Suppressor macrophage (primary cell): ENCODE measurements at places on chromosomes 12 and 14.

DNA sequence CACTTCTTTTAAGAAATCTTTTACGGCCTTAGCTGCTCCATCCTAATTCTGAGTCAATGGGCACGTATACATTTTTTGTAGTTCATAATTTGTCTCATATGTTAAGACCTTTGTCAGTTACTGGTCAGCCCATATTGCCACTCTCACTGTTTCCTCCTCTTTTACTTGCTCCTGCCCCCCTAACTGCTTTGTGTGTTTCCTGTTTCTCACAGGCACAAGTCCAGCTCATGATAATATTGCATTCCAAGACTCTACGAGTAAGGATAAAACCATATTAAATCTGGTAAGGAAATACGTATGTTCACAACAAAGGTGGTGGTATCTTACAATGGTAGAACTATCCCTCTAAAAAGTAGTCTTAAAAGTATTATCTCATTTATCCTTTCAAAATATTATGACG lies 111.7 kb downstream of the DNAI7 start:
- DNase-seq: no peak

GRCh38 chr12:19287302-19287701 lies 152.0 kb upstream of the AEBP2 start:
- no peak for DNase-seq

GRCh38 chr12:115774148-115774895 lies 503.2 kb downstream of the MED13L start:
- no peak for DNase-seq

GRCh38 chr12:93144109-93144508 lies 215.0 kb upstream of the EEA1 start:
- no peak for DNase-seq

DNA sequence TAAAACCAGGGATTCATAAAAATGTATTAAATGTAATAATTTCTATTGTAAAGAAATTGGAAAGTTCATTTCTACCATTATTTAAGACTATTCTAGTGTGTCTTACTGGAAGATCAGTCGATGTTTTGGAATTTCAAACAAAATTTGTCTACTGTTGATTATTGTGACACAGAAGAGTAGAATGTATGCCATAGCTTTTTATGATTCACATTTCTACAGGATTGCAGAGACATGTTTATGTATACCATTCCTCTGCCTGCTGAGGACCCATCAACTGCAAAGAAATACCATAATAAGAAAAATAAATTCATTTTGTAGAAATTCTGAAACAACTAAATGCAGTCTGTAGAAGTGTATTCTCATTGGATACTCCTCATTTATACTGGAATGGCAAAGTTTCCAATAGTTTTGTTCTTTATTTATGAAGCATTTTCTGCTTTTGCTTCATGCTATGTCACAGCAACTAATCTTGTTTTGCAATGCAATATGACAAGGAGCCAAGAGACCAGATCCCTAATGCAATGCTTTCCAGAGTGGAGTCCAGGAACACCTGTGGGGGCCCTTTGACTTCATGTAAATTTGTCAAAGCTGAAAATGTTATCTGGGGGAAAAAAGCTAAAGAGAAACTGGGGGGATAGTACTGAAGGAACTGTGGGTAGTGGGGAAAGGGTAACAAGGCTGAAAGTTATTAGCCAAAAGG lies 172.9 kb upstream of the LRIG3 start:
- DNase-seq: no peak

DNA sequence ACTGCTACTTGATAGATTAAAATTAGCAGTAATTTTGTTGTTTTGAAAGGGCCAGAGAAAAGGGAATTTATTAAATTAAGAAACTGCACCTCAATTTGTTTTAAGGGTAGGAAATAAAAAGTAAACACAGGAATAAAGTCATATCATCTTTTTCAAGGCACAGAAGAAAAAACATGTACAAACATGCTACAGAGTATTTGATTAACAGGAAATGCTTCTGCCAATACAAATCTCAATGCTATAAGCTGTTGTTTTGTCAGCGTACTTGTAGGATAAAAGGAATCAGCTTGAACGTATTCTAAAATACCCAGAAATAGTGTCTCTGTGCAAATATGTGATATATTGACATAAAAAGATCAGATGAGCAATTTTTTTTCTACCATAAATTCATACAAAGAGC lies 474.0 kb upstream of the MGAT4C start:
- DNase-seq: no peak

GRCh38 chr12:118537481-118537917 lies 161.1 kb downstream of the SUDS3 start:
- no peak for DNase-seq

DNA sequence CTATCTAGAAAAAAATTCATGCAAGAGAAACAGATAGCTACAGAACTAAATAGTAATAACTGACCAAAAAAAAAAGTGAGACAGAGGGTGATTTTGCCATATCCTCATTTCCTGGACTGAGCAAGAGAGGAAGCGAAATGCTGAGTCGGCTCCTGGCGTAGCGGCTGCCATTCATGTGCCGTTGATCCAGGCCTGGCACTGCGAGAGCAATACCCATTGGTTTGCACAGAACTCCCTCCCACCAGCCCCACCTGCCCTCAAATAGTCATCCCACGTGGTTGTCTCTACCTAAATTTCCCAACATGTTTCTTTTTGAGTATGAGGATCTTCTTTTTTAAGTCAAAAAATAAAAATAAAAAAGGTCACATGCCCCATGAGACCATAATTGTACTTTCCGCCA lies 9.4 kb upstream of the WNT5B start:
- DNase-seq: peak; percentile 85

GRCh38 chr12:51955702-51956101 lies 4.2 kb downstream of the ACVR1B start:
- DNase-seq: no peak

DNA sequence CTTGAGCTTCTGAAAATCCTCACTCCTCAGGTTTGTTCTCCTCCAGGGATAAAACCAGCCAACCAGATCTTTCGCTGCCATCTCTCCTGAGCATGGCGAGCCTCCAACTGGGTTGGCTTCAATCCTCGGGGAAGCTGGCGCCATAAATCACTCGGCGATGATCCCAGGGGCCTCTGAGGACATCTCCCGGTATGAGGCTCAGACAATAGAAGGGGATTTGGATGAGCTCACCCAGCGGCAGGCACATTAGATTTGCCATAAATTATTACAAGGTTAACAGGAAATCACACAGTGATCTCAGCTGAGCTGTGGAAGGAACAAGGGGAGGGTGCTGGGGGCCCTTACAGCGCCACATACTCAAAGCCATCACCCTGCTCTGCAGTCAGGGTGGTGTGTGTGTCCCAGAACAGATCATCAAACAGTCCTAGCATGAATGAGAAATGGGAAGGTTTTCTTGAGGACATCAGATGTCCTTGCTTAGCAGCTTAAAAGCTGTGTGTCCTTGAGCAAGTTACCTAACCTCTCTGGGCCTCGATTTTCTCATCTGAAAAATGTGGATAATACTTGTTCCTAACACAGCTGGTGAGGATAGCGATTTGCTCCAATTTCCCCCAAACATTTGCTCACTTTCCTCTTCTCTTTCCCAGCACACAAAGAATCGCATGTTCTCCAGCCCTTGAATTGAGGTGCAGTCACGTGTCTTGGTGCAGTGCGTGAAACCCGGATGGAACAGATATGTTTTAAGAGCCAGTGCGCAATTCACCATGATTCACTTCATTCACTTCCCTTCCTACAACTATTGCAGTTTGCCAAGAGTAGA lies 142.8 kb downstream of the SCARB1 start:
- DNase-seq: peak; percentile 80

DNA sequence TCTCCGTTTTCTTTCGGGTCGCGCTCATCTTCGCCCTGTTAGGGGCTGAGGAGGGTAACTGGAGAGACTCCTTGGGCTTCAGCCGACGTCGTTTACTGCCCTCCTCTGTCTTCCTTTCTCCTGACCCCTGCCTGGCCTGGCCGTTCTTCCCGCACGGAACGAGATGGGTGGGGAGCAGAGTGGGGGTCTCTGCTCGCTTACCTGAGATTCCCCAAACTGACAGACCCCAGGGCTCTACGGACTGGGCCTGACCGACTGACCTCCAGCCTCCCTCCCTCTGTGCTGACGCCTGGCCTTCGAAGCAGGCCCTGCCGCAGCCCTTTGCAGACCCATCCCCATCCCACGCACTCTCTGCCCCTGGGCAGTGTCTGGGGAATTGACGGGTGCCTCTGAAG lies 439 bp downstream of the GOLGA5 start:
- peak; percentile 67 for DNase-seq
